Purkinje cell (primary cell): ENCODE measurements at places on chromosomes 6 and 20. TPM values are rescaled to one million over a fixed set of nuclear protein-coding genes. Genes with fewer than 3 reads are reported as not detected.

The COL9A3 gene
- polyA plus RNA-seq, result 1.3 and 1.8 TPM in 2 replicates

The DDX43 gene
- not detected in 2 replicates for polyA plus RNA-seq

The BMP7 gene
- 1.8 and 3.1 TPM in 2 replicates for polyA plus RNA-seq

The CASS4 gene
- not detected in 2 replicates for polyA plus RNA-seq

The TMC2 gene
- 0.54 TPM in 1 of 2 replicates, not detected in the other for polyA plus RNA-seq

The MUC22 gene
- polyA plus RNA-seq, result not detected in 2 replicates

The ADGRG6 gene
- 0.09 TPM in 1 of 2 replicates, not detected in the other for polyA plus RNA-seq

The CDSN gene
- not detected in 2 replicates for polyA plus RNA-seq

The MDN1 gene
- polyA plus RNA-seq, result 18.9 and 24.3 TPM in 2 replicates

The SLC44A4 gene
- polyA plus RNA-seq, result not detected in 2 replicates

The ID1 gene
- 0.41 and 0.75 TPM in 2 replicates for polyA plus RNA-seq

The TRIM40 gene
- not detected in 2 replicates for polyA plus RNA-seq

The DPPA5 gene
- not detected in 2 replicates for polyA plus RNA-seq

The TCP11 gene
- 0.94 TPM in 1 of 2 replicates, not detected in the other for polyA plus RNA-seq

The AGPAT4 gene
- polyA plus RNA-seq, result 0.52 and 3.0 TPM in 2 replicates

The BNIP5 gene
- polyA plus RNA-seq, result not detected in 2 replicates

The SIRPD gene
- 2.2 TPM in 1 of 2 replicates, not detected in the other for polyA plus RNA-seq

The DEFB121 gene
- polyA plus RNA-seq, result not detected in 2 replicates

The PHF20 gene
- polyA plus RNA-seq, result 139 and 149 TPM in 2 replicates

The FNDC1 gene
- polyA plus RNA-seq, result 0.36 TPM in 1 of 2 replicates, not detected in the other

The MYCT1 gene
- polyA plus RNA-seq, result 0.17 TPM in 1 of 2 replicates, not detected in the other

The SLC22A7 gene
- 0.63 TPM in 1 of 2 replicates, not detected in the other for polyA plus RNA-seq

The PPIL6 gene
- 16.7 and 18.1 TPM in 2 replicates for polyA plus RNA-seq

The RALGAPB gene
- polyA plus RNA-seq, result 15.5 and 19.8 TPM in 2 replicates

The GCM1 gene
- polyA plus RNA-seq, result 0.48 TPM in 1 of 2 replicates, not detected in the other

The DYNLT2 gene
- polyA plus RNA-seq, result 2.8 and 4.0 TPM in 2 replicates

The CST5 gene
- polyA plus RNA-seq, result not detected in 2 replicates

The ZNF133 gene
- polyA plus RNA-seq, result 2.3 and 7.4 TPM in 2 replicates

The ECT2L gene
- polyA plus RNA-seq, result 0.31 TPM in 1 of 2 replicates, not detected in the other

The TP53TG5 gene
- 2.1 and 3.8 TPM in 2 replicates for polyA plus RNA-seq

The NINL gene
- polyA plus RNA-seq, result 0.27 and 1.1 TPM in 2 replicates

The TMEM217 gene
- 0.34 and 4.2 TPM in 2 replicates for polyA plus RNA-seq

The CNR1 gene
- polyA plus RNA-seq, result 25.1 and 28.2 TPM in 2 replicates

The C6orf132 gene
- not detected in 2 replicates for polyA plus RNA-seq

The SRSF6 gene
- 31.4 and 36.6 TPM in 2 replicates for polyA plus RNA-seq

The DACT2 gene
- not detected in 2 replicates for polyA plus RNA-seq

The PLCB1 gene
- polyA plus RNA-seq, result 57.0 and 123 TPM in 2 replicates

The BPIFB2 gene
- polyA plus RNA-seq, result not detected in 2 replicates

The GPLD1 gene
- polyA plus RNA-seq, result 5.4 and 6.0 TPM in 2 replicates

The LKAAEAR1 gene
- polyA plus RNA-seq, result not detected in 2 replicates

The RIPPLY2 gene
- 45.2 and 54.9 TPM in 2 replicates for polyA plus RNA-seq

The SRMS gene
- not detected in 2 replicates for polyA plus RNA-seq

The ACSS1 gene
- 2.3 and 4.5 TPM in 2 replicates for polyA plus RNA-seq

The DZANK1 gene
- 4.7 and 6.2 TPM in 2 replicates for polyA plus RNA-seq

The CDYL gene
- polyA plus RNA-seq, result 1.7 and 3.8 TPM in 2 replicates

The DHX16 gene
- polyA plus RNA-seq, result 6.8 and 13.8 TPM in 2 replicates

The MUC21 gene
- polyA plus RNA-seq, result not detected in 2 replicates

The MEI4 gene
- polyA plus RNA-seq, result 1.1 and 2.1 TPM in 2 replicates

The TMEM244 gene
- not detected in 2 replicates for polyA plus RNA-seq

The POU5F1 gene
- polyA plus RNA-seq, result not detected in 2 replicates

The THBD gene
- polyA plus RNA-seq, result not detected in 2 replicates

The LY6G6D gene
- not detected in 2 replicates for polyA plus RNA-seq

The SLC22A1 gene
- 0.55 TPM in 1 of 2 replicates, not detected in the other for polyA plus RNA-seq

The CRIP3 gene
- polyA plus RNA-seq, result 1.6 and 2.4 TPM in 2 replicates

The BHLHE23 gene
- polyA plus RNA-seq, result not detected in 2 replicates

The PROKR2 gene
- polyA plus RNA-seq, result not detected in 2 replicates

The SLC25A27 gene
- polyA plus RNA-seq, result 97.0 and 98.6 TPM in 2 replicates
